ENCODE measurements at places on chromosomes 11 and 22.

GRCh38 chr11:36311926-36312595 lies 16.0 kb downstream of the PRR5L start:
- no peak for DNase-seq

- DNase-seq = no peak
Measured at GRCh38 chr22:31962387-31963125, 18.2 kb downstream of the YWHAH start.

DNA sequence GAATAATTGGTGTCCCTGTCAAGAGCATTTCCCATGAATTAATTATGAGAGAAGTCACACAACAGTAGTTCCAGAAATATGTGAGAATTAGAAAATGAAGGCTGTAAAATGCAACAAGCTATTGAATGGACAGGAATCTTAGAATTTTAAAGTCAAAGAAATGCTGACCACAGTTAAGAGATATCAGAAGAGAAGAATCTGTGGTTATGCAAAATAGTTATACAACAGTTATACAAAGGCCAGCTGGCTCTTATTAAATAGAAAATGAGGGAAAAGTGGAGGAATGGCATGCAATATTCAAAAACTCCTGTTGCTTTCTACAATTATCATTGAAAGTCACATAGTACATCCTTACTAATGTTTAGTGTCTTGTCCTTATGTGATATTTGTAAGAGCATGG lies 27.4 kb downstream of the CASP12 start:
- DNase-seq = no peak

GRCh38 chr22:17874231-17874905 lies 100.1 kb upstream of the BID start:
- DNase-seq = no peak

- no peak for DNase-seq
Measured at GRCh38 chr11:70924108-70924507, 328.3 kb downstream of the SHANK2 start.

DNA sequence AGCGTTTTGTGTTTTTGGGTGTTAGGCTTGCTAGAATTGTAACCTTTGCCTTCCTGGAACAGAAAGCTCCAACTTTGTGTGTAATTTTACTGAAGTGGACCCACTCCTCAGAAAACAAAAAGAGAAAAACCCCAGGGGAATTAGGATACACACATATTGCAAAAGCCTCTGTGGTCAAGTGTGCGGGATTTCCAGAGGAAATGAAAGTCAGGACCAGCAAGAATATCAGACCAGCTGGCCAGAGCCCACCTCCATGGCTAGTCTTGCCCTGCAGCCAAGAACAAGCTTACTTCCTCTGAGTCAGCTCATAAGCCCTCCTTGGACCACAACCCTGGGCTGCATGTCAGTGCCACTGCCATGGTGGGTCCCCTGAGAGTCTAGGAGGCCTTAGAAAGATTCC lies 37.0 kb upstream of the FTH1 start:
- DNase-seq = no peak

- DNase-seq = no peak
Measured at GRCh38 chr11:35017528-35018342, 101.3 kb downstream of the PDHX start.

GRCh38 chr22:42090596-42091454 lies at the start of gene NDUFA6:
Gene NDUFA6, minus strand, starts transcription at chr22:42090772. Its CDS starts 28 bp downstream, at chr22:42090744.
- peak; percentile 100 for DNase-seq

- no peak for DNase-seq
Measured at GRCh38 chr11:44564166-44564565, 1.3 kb upstream of the CD82 start.

DNA sequence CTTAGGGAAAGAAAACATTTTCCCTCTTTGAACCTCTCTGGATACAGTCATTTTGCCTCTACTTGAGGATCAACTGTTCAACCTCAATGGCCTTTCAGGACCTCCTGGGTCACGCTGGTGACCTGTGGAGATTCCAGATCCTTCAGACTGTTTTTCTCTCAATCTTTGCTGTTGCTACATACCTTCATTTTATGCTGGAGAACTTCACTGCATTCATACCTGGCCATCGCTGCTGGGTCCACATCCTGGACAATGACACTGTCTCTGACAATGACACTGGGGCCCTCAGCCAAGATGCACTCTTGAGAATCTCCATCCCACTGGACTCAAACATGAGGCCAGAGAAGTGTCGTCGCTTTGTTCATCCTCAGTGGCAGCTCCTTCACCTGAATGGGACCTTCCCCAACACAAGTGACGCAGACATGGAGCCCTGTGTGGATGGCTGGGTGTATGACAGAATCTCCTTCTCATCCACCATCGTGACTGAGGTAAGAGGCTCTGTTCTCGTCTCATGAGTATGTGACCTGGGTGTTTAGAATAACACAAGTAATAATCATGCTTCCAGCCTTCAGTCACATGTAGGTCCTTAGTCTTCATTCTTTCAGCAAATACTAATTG lies 495 bp downstream of the SLC22A9 start:
- no peak for DNase-seq

- DNase-seq = peak; percentile 36
Measured at GRCh38 chr11:8206251-8207079, 37.6 kb upstream of the RIC3 start.

- DNase-seq = peak; percentile 78
Measured at GRCh38 chr11:74388678-74389327, 9.4 kb downstream of the PGM2L1 start.

DNA sequence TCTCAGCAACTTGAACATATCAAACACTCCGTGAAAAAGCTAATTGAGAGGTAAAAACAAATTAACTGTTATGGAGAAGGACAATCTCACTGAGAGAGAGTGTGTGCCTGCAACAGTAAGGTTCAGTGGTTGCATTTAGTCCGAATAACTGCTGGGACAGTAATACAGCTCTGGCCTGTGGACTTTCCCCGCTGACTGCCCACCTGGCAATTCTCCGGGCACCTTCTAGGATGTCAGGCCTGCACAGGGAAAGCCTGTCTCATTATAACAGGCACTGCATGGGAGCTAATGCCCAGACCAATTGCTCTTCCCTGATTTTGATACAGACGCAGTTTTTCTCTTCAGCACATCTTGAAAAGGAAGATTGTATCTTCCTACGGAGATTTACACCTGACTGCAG lies 251.0 kb downstream of the DCDC1 start:
- no peak for DNase-seq

DNA sequence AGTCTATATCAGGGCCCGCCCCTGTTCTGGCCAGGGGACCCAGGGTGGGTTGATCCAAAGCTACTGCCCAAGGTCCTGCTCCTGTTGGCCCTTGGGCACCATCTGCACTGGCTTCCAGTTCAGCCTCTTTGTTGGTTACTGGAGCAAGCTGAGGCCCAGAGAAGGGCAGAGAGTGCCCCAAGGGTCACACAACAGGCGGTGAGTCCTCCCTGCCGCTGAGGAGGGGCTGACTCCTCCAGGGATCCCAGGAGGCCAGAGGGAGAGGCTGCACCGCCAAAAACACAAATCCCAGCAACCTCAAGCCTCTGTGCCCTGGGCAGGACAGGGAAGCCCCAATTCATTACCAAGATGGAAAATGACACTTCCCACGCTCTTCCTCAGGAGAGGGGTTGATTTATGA lies 61.3 kb downstream of the MACROD1 start:
- DNase-seq = no peak

DNA sequence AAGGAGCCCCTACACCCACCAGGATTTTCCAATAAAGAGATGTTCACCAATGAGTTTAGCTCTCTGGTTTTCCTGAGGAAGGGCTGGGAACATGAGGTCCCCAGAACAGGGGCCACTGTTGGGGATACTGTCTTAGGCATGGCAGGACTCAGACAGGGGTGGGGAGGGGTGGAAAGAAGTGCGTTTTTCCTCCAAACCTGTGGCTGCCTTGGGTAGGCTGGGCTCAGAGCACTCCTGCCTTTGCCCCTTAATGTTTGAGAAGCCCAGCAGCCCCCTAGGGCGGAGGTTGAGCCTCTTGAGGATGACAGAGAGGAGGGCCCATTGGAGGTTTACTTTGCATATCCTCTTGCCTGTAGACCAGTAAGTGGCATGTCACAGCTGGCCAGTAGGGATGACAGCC lies 10.6 kb downstream of the MTFP1 start:
- DNase-seq = no peak

DNA sequence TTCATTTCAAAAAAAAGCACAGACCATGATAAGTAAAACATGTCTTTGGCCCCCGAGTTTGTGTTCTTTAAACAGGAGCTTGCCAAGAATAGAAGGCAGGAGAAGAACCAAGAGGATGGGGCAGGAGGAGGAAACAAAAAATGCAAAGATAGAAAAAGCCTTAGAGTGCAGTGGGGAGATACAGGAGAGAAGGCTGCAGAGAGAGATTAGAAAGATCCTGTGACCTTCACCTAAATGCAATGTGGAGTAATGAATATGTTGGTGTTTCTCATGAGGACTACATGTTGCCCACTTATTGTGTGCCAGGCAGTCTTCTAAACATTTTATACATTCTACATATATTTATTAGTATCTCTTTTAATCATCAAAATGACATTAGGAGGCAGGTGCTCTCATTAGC lies 2.3 kb upstream of the APLNR start:
- DNase-seq = no peak

DNA sequence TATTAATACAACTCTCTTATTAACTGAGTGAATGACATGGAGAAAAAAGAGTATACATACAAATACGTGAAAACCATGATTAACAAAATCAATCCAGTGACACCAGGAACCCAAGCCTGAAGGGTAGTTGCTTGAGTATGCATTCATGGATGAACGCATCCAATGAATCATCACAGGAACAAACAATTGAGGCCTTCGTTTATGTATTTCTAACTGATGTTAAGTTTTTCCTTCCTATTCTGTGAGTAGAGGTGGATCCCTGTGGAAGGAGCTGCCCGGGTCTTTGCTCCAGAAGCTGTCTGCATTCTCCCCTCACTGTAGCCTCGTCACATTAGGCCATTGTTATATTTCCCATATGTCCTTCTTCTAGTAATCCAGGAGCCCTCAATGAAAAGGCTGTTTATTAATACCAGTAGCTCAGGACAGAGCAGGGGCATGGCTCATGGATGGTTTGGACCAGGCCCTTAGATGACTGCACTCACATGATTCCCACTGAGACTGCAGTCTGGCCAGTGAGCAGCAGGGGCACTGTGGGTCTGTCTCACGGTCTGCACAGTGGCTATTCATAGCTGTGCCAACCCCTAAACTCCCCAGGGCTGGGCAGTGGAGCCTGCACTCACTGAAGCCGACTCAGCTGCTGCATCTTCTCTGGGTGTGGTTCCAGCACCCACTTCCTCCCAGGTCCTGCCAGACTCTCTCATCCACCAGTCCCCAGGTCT lies 128.1 kb upstream of the TOP3B start:
- peak; percentile 84 for DNase-seq

- DNase-seq = no peak
Measured at GRCh38 chr11:27701355-27702105, 1.3 kb upstream of the BDNF start.

DNA sequence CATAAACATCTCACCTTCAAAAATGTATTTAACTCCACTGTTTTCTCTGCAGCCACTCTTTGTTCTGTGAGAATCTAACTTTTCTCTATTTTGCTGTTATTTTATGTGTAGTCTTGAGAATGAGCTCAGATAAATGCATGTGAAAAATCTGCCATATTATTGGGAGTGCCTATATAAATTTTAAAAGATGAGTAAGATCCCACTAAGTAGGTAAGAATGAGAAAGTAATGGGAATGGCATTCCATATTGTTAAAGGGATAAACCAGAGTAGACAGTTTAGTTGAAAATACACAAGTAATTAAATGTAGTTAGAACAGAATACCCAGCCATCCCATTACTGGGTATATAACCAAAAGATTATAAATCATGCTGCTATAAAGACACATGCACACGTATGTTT lies 817.2 kb downstream of the FAM181B start:
- no peak for DNase-seq

- no peak for DNase-seq
Measured at GRCh38 chr11:19294444-19294843, 53.7 kb upstream of the E2F8 start.

GRCh38 chr11:18533365-18533764 lies 6.6 kb upstream of the TSG101 start:
- no peak for DNase-seq

DNA sequence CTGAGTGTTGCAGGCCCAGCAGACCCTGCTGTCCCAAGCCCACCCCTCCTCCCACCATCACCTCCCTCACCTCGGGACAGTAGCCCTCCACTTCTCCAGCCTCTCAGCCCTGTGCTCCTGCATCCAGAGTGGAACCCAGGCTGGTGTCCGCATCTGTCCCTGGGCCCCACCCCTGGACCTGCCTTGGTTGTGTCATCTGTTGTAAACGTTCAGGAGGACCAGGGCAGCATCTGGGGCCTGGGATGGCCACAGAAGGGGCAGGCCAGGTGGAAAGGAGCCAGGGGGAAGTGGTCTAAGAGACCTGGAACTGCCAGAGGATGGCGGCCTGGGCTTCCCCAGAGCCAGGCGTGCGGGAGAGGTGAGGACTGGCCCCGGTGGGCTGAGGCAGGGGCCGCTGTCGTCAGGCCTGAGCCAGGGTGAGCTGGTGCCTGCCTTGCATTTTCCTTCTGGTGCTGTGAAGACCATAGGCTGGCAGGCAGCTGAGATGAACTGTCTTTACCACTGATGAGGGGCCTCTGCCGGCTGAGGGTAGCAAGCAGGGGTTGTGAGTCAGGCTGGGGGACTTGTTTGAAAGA lies 26.1 kb upstream of the MGAT3 start:
- DNase-seq = no peak

DNA sequence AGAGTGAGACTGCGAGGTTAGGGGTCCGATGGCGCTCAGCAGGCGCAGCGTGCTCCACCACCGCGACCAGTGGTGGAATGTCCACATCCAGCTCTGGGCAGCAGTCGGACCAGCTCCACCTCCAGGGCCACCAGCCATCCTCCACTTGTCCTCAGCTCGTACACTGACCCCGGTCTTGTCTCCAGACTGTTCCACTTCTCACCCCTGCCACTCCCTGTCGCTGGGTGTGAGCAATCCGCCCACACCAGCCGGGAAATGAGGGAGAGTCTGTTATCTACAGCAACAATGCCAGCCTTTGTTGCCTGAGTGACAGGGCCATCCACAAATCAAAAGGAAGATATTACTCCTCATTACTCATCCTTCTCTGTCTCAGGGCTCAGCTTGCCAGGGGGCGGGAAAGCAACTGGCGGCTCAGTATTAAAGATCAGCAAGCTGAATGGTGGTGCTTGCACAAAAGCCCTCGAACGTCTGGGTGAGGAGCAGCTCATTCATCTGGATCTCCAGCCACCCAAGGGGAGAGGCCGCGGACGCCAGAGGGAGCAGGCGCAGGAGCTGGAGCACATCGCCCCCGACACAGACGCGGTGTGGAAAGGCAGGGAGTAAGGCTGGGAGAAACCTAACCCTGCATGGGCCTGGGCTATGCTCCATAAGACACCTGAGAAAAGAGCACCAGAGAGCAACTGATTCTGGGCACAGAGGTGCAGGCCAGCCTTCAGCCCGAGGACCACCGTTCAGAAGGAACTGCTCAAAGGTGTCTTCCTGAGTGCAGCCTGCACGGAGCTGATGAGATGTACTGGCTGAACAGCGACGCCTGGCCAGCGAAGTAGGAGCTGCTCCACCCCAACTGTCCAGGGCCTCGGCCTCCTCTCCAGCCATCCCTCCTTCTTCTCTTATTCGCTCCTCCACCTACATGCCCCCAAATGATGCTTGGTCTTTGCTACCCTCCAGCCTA lies 21.9 kb downstream of the IGSF9B start:
- DNase-seq = no peak

Measured in CD4-positive, alpha-beta T cell treated with Interleukin-1 beta for 1 hour (primary cell).